ENCODE measurements at places on chromosomes 5 and 9. TPM values are rescaled to one million over a fixed set of nuclear protein-coding genes. Genes with fewer than 3 reads are reported as not detected.

APBA1 gene
- 0.15 TPM for total RNA-seq

TAF11L10 gene
- total RNA-seq: not detected

DNA sequence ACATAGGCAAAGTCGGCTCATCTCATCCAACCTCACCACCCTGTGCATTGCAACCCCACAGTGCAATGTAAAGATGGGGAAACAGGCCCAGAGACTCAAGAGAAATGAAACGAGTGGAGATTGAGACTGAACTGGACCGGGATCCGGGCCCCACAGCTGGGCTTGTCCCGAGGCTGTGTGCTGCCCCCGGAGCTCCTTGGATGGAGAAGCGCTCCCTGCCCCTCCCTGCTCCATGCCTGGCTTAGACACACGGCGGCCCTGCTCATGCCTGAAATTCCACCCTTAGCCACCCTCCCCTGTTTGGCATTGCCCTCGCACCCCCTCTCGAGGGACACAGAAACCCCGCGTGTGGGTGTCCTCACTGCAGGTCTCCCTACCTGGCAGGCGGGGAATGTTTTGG, 27.2 kb upstream of the FCN1 start:
- no peak for DNase-seq

DNA sequence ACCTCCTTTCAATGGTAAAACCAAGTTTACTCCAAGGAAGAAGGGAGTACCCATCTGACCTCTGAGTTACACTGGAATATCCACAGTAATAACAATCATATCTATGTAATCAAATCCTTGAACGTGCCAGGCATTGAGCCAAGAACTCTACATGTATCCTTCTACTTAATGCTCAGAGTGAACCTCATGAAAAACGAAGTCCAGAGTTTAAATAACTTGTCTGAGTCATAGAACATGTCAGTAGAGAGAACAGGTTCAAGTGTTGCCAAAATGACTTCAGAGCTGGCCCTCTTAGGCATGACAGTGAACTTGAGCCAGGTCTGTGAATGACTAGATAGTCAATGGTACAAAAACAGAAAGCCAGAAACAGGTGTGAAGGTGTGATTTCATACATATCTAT, 164.1 kb upstream of the ZNF618 start:
- no peak for DNase-seq

ANKDD1B gene
- 0.14 TPM for total RNA-seq

GRCh38 chr9:130579738-130580463, 524 bp downstream of the FUBP3 start:
- no peak for DNase-seq

- DNase-seq: no peak
These were observed 16.8 kb downstream of the OSTF1 start for GRCh38 chr9:75105019-75105540.

- peak; percentile 23 for DNase-seq
These were observed 50.8 kb upstream of the CTNNA1 start for GRCh38 chr5:138702166-138703077.

DNA sequence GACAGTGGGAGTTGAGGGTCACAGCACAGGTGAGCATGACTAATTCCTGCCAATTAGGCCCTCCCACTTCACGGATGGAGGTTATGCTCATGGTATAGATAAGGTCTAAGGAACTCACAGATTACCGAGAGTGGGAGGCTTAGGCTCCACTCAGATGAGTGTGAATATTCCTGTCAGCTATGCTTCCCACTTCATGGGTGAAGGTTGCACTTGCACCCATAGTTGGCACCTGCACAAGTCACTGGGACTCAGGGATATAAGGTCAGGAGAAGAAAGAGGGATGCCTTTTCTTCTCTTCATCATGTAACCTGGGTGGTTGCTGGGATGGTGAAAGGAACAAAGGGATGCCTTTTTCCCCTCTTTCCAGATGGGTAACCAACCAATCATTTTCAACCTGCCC, 264.9 kb upstream of the TNC start:
- DNase-seq: no peak

DNA sequence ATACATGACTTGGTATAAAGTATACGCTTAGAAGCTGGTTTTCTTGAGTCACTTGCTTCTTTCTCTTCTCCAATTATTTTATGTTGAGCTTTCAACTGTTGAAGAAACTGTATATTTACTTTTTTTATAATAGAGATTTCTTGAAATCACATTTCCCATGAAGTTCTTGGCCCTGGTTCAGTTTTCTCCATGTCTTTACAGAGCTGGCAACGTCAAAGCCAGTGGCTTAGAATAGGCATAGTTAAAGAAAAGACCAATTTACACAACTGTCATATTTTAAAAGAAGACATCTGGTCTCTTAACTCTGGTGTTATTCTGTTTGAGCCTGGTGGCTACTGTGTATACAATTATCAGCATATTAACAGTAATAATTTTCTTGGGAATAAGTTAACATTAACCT, 1249.3 kb downstream of the CDH12 start:
- no peak for DNase-seq

SH3RF2 gene
- 3.1 TPM for total RNA-seq

- DNase-seq: peak; percentile 18
These were observed 130.5 kb upstream of the ITGA1 start for GRCh38 chr5:52657247-52657645.

RPP25L gene
- total RNA-seq: 24.5 TPM

PCA3 gene
- total RNA-seq: not detected

NUTM2F gene
- total RNA-seq: 0.07 TPM

- no peak for DNase-seq
These were observed 98.8 kb upstream of the MAMDC2 start for GRCh38 chr9:69944816-69945215.

- no peak for DNase-seq
These were observed 39.8 kb downstream of the ADRA1B start for GRCh38 chr5:159956074-159956473.

DNA sequence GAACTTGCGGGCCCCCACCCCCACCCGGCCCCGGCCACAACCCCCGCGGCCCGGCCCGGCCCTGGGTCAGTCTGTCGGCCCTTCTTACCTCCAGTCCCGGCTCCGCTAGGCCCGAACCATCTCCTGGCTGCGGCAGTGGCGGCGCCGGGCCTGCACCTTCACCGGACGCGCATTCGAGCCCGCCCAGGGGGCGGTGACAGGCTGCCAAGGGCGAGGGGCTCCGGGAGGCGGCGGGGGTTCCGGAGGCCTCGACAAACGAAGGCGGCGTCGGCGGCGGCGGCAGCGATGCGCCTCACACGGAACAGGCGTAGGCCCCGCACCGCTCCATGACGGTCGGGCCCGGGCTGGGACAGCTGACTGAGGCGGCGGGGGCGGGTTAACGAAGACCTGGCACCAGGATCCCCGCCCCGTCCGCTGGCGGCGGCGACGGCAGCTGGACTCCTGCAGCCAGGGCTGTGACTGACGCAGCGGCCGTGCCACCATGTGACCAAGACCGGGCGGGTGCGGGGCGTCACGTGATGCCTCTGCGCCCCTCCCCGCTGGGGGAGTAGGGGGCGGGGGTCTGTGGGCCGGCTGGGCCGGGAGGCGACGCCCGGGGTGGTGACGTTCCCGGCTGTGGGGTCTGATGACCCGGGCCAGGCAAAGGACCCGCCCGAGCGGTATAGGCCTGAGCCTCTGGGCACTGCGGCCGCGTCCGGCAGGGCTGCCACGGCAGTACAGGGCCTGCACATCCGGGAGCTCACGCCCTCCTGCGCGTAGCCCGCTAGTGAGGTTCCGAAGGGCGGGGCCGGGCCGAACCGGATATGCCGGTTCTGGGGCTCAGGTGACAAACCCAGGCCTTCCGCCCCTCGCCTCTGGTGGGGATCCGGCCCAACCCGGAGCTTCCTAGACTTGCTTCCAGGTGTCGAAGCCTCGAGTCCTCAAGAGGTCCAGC, at the start of gene AFF4:
Gene AFF4, minus strand, starts transcription at position 464 of the 934 bp plus-strand sequence. CDS start 26,445 bp downstream, outside the sequence.
- DNase-seq: peak; percentile 92

GRCh38 chr5:3077684-3078083, 326.2 kb upstream of the IRX2 start:
- no peak for DNase-seq

MYMK gene
- not detected for total RNA-seq

GRCh38 chr5:112245656-112246055, 173.4 kb downstream of the EPB41L4A start:
- no peak for DNase-seq

DNA sequence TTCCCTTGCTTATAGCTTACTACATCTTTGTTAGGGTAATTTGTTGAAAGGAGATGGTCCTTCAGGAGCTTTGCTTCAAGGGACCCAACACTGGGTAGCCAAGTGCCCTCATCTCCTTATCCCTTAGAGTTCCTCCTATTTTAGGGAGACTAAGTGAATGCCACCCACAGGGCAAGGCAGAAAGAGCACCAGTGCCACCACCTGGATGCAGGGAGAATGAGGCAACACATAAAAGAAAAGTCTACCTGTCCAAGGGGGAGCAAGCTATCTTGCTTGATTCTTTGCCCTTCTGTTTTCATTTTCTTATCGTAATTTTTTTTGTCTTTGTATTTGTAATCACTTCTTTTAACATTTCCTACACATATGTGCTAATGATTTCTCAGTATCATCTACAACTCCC, 205.5 kb downstream of the NPR3 start:
- peak; percentile 33 for DNase-seq

DNA sequence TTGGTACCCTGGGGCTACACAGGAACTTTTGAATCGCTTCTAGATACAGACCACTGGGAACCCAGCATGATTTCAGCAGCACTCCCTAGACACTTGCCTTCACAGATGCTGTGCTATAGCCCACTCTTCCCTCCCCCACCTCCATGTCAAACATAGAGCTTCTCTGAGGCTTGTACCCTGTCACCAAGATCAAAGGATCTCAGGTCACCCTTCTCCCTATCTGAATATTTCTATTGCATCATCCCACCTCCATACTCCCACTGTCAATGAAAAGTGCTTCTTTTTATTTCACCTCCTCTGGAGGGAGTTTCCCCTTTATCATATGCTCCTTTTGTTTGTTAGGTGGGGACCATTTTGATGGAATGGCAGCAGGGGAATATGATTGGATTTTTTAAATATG, 29.2 kb upstream of the PHF24 start:
- peak; percentile 12 for DNase-seq

TRPM6 gene
- total RNA-seq: 0.14 TPM

GRCh38 chr5:115064380-115064779, 105.3 kb downstream of the TRIM36 start:
- DNase-seq: no peak

DNA sequence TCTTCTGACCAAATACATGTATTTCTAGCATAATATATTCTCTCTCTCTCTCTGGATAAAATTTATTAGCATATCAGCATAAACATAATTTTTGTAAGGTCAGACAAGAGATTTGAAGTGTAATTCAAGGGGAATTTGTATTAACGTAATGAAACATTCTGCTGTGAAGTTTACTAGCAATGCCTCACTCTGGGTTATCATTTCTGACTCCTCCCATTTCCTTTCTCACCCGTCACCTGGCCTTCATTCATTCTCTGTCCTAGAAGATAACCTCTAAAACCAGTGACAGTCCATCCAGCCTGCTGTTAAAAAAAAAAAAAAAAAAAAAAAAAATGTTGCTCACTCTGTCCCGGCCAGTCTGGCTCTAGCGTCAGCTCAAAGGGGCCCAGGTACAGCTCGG, 27.1 kb downstream of the GRAMD2B start:
- DNase-seq: no peak

DNA sequence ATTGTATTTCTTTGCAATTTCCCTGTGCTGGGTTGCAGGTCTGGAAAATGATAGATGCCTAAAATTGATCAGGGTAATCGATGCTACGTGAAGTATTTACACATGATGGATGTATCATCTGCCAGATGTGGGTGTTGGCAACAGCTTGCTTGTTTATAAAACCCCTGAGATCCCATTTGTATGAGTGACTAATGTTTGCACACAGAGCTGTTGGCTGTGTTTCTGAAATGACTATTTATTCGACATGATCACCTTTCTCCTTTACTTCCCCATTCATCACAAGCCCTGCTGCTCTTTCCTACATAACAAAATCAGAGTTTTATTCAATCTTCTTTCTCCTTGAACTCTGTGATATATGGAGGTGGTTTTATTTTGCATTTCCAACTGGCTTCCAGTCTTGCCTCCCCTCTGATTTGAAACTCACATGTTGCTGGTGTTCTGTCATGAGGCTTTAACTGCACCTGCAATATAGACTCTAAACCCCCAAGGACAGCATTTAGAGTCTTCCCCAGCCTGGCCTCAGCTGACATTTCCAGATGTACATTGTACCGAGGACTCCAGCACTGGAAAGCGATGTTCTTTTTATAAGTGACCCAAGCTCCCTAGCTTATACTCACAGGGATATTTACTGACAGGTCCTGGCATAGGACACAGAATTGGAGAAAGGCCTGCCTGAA, 50.7 kb upstream of the SHB start:
- no peak for DNase-seq

DNA sequence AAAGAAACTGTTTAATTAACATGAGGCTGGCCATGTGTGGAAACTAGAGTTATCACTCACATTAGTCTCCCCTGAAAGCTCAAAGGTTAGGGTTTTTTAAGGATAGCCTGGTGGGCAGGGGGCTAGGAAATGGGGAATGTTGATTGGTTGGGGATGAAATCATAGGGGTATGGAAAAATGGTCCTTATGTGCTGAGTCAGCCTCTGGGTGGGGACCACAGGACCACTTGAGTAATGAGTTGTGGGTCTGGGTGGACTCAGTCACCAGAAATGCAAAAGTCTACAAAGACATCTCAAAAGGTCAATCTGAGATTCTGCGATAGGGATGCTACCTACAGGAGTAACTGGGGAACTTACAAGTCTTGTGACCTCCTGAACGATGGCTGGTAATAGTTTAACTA, 362.8 kb downstream of the DMAC1 start:
- no peak for DNase-seq

FBP1 gene
- total RNA-seq: 0.29 TPM

DNA sequence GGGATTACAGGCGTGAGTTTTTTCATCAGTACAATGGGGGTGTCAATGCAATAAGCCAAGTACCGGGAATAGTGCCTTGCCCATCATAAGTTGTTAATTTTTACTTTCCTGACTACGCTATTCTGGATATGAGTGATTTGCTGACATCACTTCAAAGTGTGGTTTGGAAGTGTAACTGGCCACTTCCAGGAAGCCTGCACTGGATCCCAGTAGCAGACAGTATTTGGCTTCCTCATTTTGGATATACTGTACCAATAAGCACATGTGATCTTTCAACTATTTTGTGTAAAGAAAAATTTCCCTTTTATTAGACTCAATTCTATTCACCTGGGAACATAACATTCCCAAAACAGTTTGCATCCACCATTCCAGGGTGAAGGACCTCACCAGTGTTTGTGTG, 417.7 kb upstream of the KLF4 start:
- DNase-seq: no peak

GFI1B gene
- 0.51 TPM for total RNA-seq

ADGRD2 gene
- not detected for total RNA-seq

SLC36A3 gene
- total RNA-seq: not detected

GRCh38 chr9:93204470-93205043, 20.6 kb downstream of the WNK2 start:
- no peak for DNase-seq

- DNase-seq: no peak
These were observed 44.9 kb downstream of the LHFPL2 start for GRCh38 chr5:78603636-78604175.

- no peak for DNase-seq
These were observed 257.9 kb downstream of the SGCD start for GRCh38 chr5:156584871-156585270.
